ENCODE measurements at places on chromosomes 2 and 18.

- DNase-seq = no peak
These were observed 10.8 kb downstream of the SIX3 start for GRCh38 chr2:44952143-44952805.

DNA sequence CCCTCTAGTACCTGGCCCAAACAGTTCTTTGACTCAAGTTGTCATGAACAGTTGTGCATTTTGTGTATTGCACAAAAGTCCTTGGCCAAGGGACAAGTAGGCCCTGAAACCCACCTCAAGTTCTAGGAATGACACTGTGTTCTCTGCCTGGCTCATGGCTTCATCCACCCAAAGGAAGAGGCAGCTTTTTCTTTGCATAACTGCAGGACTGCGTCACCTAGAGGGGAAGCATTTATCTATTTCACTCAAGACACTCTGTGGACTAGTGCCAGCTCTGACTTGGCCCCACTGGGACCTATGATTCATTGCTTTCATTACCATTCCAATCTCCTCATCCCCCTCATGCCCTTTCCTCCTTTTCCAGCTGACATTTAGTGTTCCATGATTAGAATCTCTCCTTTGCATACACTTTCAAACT, 119.3 kb upstream of the SIX2 start:
- no peak for DNase-seq

- DNase-seq = peak; percentile 74
These were observed 916 bp upstream of the PDCD1 start for GRCh38 chr2:241859436-241860183.

GRCh38 chr2:28408764-28409599, 16.3 kb downstream of the FOSL2 start:
- DNase-seq = peak; percentile 68

DNA sequence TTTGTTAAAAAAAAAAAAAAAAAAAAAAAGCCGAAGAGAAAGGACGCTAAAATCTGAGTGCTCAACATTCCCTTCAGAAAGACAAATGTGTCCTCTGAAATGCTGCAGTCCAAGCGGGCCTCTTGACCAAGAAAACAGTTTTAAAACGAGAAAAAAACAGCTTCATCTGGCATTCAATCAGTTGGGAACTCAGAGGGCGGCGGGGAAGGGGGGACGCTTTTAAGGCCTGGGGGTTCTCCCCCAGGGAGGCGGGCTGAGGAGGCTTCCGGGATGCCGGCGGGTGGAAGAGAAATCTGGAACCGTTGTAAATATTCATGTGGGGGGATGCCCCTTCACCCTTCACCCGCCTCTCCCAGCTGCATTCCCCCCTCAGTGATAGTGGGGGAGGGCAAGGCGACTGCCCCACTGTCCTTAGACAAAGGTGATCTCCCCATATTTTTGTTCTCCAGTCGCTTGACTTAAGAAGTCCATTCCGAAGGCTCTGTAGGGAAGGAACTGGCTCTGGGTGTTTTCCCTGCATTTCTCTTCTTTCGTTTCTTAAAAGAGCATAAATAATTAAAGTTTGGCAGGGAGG, 3.3 kb upstream of the HOXD11 start:
- DNase-seq = no peak

- no peak for DNase-seq
These were observed 61.5 kb downstream of the RPRM start for GRCh38 chr2:153417077-153417476.

DNA sequence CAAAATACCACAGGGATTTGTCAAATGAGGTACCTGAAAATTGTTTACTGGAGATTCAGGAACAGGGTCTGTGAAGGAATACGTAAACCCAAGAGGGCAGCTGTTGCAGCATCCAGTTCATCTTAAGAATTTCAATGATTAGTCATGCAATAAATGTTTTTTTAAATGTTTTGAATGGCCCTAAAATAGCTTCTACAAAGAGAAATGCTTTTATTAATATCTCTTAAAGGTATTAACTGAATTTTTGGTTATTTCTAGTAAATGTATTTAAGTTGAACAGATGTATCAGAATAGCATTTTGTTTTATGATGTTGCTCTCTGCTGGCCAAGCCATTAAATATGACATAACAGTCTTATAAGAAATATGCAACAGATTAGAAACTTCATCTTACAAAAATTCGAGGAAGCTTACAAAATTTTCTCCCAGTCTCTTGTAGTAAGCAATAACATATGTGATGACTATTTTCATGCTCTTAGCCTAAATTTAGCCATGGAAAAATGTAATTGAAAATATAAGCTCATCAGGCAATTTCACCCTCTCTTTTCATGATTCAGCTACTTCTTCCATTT, 863.9 kb downstream of the SUCLG1 start:
- DNase-seq = no peak

DNA sequence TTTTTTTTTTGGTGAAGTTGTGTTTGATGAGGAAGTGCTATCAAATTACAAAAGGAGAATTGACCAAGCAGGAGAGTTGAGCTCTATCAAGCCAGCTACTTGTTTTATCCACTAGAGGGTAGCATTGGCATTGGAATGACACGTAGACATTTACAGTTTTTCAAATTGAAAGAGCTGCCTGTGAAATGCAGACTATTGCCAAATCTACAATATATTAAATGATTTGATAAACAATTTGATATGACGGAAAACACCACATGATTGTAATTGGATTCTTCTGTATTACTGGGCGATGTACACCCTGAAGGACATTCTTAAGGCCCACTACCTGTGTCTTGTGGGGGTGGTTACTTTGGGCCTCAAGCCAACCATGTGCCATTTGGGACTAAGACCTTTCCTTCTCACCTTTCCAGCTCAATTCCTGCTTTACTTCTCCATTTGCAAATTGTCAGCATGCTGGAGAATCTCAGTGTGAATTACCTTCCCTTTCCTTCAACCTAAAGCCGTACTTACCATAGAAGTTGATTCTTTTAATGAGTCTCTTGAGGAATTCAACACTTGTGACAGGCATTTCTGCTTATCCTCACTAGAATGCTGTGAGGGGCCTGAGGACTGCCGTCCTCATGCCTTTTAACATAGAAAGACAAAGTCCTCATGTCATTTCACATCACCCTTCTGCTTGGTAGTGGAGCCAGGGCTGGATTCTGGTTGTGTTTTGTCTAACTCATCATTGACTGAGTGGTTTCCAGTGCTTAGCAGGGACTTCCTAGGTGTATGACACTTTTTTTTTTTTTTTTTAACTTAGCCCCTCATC, 134.8 kb upstream of the THUMPD2 start:
- DNase-seq = no peak

- no peak for DNase-seq
These were observed 640.7 kb upstream of the ACVR2A start for GRCh38 chr2:147204102-147204501.

DNA sequence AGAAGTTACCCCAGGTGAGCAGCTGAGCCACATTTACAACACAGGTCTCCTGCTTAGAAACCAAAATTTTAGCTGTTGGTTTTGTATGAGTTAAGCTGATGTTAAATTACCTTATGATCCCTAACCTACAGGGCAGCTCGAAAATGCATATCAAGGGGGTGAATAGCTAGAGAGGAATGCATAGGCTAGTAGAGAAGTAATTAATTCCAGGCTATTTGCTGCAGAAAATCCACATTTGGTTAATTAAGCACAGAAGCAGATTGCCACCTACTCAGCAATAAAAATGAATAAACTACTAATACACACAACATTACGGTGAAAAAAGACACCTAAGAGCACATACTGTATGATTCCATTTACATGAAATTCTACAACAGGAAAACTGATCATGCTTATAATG, 91.4 kb downstream of the OSBPL1A start:
- DNase-seq = no peak

DNA sequence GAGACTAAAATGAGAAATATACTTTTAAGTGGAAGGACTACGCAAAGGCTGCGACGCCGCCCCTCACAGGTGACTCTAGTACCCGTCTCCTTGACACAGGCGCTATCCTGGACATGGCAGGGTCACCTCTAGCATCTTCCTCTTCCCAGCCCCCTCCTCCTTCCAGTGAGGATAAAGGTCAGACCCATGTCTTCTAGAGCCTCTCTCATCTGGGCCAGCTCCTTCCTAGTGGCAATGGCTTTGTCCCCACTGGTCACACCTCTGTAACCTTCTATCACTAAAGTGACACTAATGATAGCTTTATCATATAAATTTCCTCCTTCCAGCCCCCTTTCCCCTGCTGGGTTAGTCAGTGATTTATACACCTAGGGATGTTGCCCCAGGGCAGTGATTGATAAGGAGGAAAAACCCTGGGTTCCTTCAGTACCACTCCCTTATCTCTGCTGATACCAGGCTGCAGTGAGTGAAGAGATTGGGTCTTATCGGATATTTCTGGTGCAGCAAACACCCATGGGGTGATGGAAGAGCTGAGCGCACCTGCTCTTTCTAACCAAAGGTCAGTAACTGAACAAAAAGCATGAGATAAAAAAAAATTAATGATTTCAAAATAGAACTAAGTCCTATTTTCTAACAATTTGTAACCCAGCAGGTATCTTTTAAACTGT, 62.0 kb upstream of the FZD5 start:
- no peak for DNase-seq

- no peak for DNase-seq
These were observed 369.9 kb downstream of the FSIP2 start for GRCh38 chr2:186108470-186108869.

- DNase-seq = no peak
These were observed 9.8 kb upstream of the GPC1 start for GRCh38 chr2:240425697-240426096.

- DNase-seq = no peak
These were observed 20.1 kb downstream of the GPR35 start for GRCh38 chr2:240645346-240645745.

DNA sequence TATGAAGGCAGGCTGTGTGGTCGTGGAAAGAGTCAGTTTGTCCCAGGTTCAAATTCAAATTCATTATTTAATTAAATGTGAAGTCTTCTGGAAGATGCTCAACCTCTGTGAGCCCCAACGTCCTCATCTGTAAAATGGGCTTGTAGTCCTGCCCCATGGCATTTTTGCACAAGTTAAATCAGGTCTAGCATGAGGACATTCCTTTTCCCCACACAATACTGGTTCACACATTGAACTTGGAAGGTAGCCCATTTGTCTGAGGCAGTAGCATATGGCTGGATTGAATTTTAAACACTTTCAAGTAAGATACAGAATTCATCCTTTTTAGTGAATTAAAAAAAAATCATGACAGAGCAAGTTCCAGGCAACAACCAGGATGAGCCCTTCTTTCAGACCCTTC, 665.4 kb upstream of the HS6ST1 start:
- no peak for DNase-seq

DNA sequence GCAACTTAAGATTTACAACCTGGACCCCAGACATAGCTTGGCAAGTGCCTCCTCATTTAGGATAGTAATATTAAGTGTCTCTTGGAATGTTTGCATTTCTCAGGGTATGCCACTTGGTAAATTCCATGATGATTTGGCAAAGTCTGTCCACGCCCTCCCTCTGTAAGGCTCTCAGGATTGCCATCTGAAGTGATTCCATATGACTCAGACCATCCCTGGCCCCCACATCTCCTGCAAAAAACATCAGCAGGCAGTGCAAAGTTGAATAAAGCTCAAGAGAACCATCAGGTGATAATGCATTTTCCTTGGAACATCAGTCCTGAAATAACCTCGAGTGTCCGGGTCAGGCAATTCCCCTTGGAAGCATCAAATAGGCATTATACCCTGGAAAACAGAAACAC, 27.1 kb upstream of the PIEZO2 start:
- no peak for DNase-seq

GRCh38 chr18:46627136-46627535, 29.9 kb downstream of the LOXHD1 start:
- no peak for DNase-seq

DNA sequence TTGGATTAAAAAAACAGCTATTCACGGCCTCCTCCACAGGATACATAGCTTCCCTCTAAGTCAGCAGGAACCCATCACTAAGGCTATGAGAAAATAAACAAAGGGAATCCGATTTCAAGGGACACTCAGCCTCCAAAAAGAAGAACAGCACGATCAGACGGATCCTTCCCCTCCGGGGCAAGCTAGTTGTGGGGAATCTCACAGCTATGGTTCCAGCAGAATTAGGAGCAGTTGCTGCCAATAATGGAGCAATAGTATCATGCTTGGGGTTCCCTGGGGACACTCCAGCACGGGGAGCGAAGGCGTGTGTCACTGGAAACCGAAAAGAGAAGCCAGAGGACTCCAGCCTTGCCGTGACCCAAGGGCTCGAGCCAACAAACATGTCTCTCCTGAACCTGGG, 163.1 kb downstream of the TTC32 start:
- no peak for DNase-seq

DNA sequence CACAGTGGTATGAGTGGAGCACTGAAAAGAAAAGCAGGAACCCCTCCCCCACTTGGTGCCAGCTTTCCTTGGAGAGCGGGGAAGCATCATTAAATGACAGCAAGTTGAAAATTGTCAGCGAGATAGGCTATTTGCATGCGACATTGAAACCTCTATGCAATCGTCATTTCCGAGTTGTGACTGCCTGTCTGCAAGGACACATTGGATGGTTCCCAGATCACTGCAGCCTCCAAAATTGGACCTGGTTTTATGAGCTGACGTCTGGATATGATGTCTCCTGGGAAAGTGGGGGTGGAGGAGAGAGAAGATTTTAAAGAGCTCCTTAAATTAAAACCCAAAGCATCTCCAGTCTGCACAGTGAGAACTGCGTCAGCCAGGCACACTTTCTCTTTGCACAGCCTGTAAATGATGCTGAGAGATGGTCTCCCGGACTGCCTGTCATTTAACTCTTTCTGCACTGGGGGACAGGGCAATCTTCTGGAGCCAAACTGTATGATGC, 57.8 kb upstream of the KIF5C start:
- no peak for DNase-seq

DNA sequence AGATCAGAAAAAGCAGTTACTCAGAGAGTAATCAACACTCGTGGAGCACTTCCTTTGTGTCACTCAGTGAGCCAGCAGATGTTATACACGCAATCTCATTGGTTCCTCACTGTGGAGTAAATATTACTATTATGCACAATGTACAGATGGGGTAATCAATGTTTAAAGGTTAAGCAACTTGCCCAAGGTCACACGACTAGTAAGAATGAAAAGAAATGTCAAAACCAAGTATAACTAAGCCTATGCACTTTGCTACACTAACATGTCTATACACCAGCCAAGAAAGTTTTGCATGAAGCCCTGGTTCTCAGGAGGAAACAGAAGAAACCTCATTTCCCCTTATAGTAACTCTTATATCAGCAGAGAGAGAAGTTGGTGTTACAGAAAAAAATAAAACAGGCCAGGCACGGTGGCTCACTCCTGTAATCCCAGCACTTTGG, 5.4 kb downstream of the METTL21A start:
- no peak for DNase-seq

GRCh38 chr2:158999458-158999857, 31.0 kb downstream of the TANC1 start:
- DNase-seq = no peak

DNA sequence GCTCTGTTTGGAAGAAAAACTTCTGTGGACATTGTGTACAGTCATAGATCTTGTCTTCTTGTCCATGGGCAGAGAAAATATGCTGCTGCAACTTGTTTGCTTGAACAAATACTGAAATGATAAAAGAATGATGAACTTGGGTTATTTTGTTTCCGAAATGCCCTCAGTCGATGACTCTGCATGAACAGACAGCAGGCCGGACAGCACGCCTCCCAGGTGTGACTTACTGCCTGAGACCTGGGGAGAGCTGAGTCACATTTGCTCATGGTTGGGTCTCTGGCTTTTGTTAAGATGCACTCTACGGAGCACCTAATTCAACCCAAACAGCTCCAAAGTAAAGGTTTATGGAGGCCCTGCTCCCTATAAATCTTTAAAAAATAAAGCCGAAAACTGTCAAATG, 262.5 kb downstream of the ZNF521 start:
- no peak for DNase-seq

GRCh38 chr2:180222644-180223043, 215.5 kb upstream of the CWC22 start:
- DNase-seq = no peak

- no peak for DNase-seq
These were observed 275.2 kb downstream of the IRS1 start for GRCh38 chr2:226524381-226524843.

Measured in activated T-cell treated with anti-CD3 and anti-CD28 coated beads, Interleukin-2, amount 50 U/mL, for 1 hour (primary cell).